ENCODE measurements at places on chromosomes 16 and 17. TPM values are rescaled to one million over a fixed set of nuclear protein-coding genes. Genes with fewer than 3 reads are reported as not detected.
A peak's percentile ranks its signal among the peaks of the same experiment; 100 is the strongest.

- no peak for DNase-seq
Observed at GRCh38 chr17:41167561-41167960, 460 bp downstream of the KRTAP4-3 start.

DNA sequence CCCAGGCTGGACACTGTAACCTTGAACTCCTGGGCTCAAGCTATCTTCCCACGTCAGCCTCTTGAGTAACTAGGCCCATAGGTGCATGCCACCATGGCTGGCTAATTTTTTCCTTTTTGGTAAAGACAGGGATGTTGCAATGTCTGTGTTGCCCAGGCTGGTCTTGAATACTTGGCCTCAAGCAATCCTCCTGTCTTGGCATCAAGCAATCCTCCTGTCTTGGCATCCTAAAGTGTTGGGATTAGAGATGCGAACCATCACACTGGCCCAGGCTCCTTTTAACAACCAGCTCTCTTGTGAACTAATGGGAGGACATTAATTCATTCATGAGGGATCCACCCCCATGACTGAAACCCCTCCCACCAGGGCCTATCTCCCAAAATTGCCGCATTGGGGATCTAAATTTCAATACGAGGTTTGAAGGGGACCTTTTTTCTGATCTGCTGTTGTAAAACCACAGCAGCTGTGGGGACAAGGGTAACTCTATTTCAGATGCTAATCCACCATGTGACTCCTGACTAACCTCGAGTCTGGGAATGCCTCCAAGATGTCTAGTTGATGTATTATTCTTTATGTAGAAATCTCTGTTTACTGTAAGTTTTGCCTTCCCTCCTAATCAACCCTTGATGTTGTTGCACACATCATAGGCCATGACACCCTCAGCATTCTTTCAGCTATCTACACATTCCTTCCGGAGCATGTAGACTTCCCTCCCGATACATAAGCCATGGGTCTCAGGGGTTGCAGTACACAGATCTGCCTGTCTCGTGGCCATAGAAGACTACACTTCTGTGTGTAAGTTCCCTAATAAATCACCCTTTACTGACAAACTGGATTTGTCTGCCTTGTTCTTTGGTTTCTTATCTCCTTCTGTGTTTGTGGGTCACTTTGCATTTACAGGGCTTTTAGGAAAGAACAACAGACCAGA lies 37.6 kb downstream of the RNF112 start:
- DNase-seq = peak; percentile 57

The RAB37 gene
- 1.1 TPM for total RNA-seq

DNA sequence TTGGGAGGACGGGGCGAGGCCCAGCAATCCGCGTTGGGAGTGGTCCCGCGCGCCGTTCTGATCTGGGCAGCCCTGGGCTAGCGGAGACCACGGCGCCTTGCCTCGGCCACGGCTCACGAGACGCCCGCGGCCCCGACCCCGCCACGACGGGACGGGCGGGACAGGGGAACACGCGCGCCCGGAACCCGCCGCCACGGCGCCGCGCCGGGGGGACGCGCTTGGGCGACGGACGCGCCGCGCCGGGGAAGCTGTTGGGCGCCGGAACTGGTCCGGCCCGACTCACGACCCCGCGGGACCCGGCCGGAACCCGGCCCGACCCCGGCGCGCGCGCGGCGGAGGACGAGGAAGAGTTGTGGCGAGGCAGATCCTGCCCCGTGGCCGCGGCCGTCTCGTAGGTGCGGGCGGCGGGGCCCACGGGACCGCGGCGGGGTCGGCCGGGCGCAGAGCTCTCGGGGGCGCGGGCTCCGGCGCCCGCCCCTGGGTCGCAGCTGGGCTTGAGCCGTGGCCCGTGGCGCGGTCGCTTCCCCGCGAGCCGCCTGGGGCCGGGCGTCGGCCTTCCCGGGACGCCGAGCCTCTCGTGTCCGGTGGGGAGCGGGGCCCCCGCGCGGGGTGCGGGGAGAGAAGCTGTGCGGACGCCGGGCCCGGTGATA lies at the start of gene ACSF3:
TSS of gene ACSF3 (plus strand) at position 251 of the 650 bp plus-strand sequence. CDS start 6,830 bp downstream, outside the sequence.
- DNase-seq = peak; percentile 39

- DNase-seq = no peak
Observed at GRCh38 chr17:78377858-78378224, 608 bp upstream of the PGS1 start.

The SULT1A1 gene
- 7.3 TPM for total RNA-seq

- no peak for DNase-seq
Observed at GRCh38 chr17:10050597-10051101, 145.6 kb upstream of the RCVRN start.

DNA sequence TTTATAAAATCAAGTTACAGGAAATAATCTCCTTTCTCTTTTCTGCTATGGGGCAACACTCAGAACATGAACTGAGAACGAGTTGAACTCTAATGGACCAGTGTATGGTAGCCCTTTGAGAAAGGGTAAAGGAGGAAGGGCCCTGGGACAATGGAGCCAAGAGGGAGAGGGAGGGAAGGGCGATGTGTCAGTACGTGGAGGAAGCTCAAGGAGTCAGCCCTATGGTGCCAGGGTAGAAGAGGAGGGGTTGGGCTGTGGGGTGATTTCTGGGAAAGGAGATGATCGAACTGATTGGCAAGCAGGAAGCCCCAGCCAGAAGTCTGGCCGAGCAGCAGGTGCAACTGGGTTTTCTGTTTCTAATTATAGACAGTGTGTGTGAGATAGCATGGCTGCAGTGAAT lies 4.3 kb upstream of the WIPI1 start:
- DNase-seq = no peak

DNA sequence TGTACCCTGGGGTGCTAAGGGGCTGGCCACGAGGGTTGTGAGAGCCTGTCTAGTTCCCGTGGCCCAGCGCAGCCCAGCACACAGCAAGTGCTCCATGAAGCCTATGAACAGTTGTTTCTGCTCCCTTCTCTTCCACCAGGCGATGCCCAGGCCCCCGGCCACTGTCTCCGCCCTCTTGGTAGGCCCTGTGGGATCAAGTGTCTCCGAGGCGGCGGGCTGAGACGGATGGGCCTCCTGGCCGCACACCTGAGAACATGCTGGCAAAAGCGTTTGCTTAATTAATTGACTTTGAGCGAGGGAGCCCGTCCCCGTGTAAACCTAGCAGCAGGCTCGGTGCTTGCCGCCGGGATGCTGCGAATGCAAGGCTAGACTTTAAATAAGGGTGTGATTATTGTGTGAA lies 129.7 kb upstream of the GSE1 start:
- DNase-seq = no peak

The ENPP7 gene
- not detected for total RNA-seq

- peak; percentile 55 for DNase-seq
Observed at GRCh38 chr16:89921702-89922476, 1.3 kb upstream of the TUBB3 start.

The KRT27 gene
- not detected for total RNA-seq

GRCh38 chr16:31375231-31375630 lies 17.9 kb upstream of the ITGAD start:
- DNase-seq = no peak

The SALL1 gene
- total RNA-seq = 4.4 TPM
